ENCODE measurements at places on chromosomes 4 and X.
A peak's percentile ranks its signal among the peaks of the same experiment; 100 is the strongest.

GRCh38 chr4:125832161-125832560 is 517.4 kb downstream of the FAT4 start:
- no peak for DNase-seq

DNA sequence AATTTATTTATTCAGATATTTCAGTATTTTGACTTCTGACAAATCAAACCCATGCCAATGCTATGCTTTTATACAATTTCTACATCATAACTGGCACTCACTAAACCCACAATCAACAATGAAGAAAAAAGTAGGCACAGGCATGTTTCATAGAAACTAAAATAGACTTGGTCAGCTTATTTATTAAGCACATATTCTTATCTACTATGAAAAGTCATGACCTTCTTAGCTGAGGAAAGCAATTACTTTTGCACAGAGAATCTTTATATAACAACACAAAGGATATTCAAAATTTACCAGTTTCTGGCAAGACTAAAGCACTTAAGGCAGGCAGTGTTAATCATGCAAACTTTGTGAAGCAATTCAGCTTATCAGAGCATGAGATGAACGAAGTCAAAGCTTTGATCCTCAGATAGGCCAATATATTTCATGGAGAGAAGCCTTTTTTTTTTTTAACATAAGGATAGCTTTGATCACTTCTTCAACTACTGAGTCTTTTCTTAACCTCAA is 490.6 kb downstream of the INPP4B start:
- no peak for DNase-seq

DNA sequence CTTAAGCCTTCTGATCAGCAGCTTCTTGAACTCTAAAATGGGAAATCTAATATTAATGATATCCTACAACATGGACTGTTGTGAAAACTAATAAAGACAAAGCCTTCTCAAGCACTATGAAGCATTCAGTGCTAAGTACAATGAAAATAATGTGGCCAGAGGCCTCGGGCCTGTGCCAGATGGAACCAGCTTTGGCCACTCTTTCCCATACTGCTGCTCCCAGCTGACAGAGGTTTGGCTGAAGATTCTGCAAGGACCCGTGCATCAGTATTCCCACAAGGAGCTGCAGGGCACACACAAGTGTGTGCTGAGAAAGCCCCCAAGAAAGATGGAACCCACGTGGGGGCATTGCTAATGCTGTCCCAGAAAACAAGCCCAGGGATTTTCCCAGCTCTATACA is 60.5 kb upstream of the RPL34 start:
- DNase-seq = no peak

DNA sequence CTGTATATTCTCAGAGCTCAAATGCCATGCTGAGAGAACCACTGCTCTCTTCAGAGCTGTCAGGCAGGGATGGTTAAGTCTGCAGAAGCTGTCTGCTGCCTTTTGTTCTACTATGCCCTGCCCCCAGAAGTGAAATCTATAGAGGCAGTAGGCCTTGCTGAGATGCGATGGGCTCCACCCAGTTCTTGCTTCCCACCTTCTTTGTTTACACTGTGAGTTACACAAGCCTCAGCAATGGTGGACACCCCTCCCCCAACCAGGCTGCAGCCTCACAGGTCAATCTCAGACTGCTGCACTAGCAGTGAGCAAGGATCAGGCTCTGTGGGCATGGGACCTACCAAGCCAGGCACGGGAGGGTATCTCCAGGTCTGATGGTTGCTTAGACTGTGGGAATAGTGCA is 271.6 kb downstream of the CENPC start:
- DNase-seq = no peak

DNA sequence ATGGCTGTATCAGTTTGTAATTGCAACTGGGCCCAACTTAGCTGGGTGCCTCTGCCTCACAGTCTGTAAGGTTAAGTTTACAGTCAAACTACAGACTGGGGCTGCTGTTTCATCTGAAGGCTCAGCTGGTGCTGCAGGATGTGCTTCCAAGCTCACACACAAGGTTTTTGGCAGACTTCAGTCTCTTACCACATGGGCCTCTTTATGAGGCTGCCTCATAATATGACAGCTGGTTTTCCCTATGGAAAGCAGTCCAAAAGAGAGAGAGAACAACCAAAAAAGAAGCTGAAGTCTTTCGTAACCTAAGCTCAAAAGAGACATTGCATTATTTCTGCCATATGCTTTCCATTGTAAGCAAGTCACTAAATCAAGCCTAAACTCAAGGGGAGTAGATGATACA is 271.7 kb downstream of the DCTD start:
- DNase-seq = no peak

DNA sequence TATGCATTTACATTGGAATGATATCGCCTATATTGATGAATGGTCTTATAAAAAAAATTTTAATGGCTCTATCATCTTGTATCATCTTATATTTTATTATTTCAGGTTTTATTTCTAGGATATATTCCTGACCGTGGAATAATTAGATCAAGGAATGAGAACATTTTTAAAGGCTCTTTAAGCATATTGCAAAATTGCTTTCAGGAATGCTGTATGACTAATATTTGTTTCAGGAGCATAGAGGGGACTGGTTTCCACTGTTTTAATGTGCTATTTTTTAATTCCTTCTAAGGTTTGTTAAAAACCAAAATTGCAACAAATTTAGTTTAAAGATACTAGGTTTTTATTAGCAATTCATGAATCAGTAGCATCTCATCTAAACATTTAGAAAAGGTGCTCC is 120.2 kb downstream of the BMPR1B start:
- no peak for DNase-seq

DNA sequence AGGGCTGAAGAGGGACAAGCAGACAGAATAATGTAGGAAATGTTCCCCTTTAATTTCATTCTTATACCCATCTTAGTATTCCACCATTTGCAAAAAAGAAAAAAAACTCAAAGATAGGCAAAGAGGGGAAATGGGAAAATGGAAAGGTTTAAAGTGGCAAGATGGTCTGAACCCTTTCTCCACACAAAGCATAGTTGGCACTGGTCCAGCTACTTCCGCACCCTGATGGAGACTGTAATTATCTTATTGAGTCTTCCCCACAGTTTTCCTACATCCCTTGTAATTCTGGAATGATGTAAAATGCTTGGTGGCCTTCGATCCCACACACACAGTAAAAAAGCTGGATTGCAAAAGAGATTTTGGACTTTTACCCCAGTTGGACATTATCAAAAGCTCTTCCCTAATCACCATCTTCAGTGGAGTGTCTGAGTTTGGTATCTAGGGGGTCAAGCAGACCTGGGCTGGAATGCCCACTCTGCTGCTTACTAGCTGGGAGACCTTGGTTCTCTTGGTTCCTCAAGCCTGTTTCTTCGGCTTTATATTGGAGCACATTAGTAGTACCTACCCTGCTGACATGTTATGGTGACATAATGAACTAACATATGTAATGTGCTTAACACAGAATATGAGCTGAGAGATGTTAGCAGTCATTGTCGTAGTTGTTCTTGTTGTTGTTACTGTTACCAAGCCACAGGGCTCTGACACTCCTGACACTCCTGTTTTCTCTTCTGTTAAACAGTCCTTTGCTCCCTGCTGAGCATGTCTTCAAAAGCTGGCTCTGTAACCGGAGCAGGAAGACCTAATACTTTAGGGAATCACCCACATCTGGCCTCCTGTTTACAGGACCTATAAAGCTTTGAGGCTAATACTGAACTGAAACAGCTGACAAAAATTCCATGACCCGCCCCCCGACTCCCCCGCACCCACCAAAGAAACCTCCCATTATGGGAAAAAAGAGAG is 4.7 kb downstream of the SRPX2 start:
- peak; percentile 23 for DNase-seq

- DNase-seq = no peak
These were observed 2.7 kb upstream of the SPON2 start for GRCh38 chr4:1174941-1175634.

GRCh38 chrX:117610806-117611205 is 505.8 kb downstream of the KLHL13 start:
- DNase-seq = no peak

DNA sequence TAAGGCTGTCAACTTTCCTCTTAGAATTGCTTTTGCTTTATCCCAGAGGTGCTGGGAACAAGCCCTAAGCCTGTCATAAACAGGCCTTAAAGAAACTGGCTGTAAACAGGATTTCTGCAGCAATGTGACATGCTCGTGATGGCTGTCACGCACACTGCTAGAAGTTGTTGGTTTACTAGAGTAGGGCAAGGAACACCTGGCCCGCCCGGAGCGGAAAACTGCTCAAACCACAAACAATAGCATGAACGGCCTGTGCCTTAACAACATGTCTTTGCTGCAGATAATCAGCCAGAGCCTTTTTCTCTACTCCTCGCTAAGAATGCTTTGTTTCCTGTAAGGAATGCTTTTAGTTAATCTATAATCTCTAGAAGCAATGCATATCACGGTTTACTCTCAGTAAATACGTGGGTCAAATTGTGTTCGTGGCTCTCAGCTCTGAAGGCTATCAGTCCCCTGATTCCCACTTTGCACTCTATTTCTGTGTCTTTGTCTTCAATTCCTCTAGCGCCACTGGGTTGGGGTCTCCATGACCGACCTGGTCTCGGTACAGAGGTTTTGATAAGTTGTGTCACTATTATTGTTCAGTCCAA is 318.3 kb downstream of the GLUD2 start:
- no peak for DNase-seq

- no peak for DNase-seq
These were observed 124.7 kb upstream of the LNX1 start for GRCh38 chr4:53716011-53716410.

DNA sequence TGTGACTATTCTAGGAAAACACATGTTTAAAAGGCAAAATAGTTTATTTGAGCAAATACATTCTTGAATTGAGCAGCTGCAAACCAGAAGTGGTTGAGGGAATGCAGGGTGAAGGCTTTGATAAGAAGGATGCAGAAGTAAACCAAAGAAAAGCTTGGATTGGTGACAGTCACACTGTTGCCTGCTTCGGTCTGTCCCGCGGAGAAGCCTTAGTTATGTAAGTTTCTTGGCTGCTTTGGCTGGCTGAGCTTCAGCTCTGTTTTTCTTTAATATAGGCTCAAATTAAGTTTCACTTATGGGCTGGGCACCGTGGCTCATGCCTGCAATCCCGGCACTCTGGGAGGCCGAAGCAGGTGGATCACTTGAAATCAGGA is 67.6 kb downstream of the FAM53A start:
- no peak for DNase-seq

- DNase-seq = no peak
These were observed 114.1 kb upstream of the NWD2 start for GRCh38 chr4:37130465-37130864.

DNA sequence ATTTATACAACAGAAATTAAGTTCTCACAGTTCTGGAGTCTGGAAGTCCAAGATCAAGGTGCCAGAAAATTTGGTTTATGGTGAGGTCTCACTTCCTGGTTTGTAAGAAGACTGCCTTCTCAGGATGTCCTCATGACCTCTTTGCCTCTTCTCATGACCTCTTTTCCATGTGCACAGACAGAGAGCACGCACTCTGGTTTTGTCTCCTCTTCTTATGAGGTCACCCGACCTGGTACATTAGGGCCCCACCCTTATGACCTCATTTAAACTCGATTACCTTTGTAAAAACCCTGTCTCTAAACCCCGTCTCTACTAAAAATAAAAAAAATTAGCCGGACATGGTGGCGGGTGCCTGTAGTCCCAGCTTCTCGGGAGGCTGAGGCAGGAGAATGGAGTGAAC is 155.9 kb downstream of the KIT start:
- DNase-seq = no peak

- DNase-seq = no peak
These were observed 18.3 kb upstream of the CXCR3 start for GRCh38 chrX:71636438-71637252.

GRCh38 chr4:122827258-122827878 is 737 bp downstream of the FGF2 start:
- peak; percentile 63 for DNase-seq

- no peak for DNase-seq
These were observed 12.5 kb upstream of the SPATA4 start for GRCh38 chr4:176207839-176208238.

DNA sequence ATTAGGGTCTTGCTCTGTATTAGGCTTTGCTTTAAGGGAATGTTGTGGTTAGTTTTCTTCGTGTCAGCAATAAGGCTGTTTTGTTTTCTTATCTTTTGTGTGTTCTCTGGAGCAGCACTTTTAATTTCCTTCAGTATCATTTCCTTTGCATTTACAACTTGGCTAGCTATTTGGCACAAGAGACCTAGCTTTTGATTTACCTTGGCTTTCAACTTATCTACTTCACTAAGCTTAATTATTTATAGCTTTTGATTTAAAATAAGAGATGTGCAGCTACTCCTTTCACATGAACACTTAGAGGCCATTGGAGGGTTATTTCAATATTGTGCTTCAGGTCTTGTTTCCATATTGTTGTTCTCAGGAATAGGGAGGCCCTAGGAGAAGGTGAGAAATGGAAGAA is 68.2 kb downstream of the FAT4 start:
- no peak for DNase-seq

DNA sequence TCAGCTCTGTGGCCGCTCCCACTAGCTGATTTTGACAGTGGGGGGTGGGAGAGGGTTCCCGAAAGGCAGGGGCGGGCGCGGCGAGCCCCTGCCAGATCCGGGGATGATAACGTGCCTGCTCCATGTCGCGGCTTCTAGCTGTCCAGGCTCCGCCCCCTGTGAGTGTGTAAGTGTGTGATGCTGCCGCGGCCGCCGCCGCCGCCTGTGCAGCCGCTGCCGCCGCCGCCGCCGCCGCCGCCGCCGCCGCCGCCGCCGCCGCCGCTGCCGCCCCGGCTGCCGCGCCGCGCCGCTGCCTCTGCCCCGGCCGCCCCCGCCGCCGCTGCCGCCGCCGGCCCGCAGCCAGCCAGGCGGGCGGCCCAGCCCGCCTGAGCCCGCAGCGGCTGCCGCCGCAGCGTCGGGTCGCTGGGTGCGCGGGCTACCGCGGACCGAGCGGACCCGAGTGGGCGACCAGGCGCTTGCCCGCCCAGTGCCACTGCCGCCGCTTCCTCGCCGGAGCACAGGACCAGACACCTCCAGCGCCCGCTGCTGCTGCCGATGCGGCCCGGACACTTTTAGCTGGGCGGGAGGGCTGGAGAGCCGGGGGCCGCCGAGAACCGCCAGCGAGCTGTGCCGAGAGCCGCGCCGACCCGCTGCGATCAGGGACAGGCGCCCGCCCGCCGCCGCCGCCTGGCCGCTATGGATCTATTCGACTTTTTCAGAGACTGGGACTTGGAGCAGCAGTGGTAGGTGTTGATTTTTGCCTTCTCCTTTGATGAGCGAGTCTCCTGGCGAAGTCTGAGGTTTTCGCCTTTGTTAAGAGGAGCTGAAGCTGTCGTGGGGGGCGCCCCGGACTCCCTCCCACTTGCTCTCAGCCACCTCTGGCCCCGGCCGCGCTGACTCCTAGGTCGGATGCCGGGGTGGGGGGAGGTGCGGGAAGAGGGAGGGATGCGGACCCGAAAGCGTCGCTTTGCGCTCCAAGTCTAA is at the start of gene AFF2:
Gene AFF2 (plus strand): TSS at position 195 of the 963 bp plus-strand sequence. CDS start 481 bp downstream, at position 676.
- peak; percentile 39 for DNase-seq

GRCh38 chrX:97332963-97333362 is 449.3 kb downstream of the RPA4 start:
- no peak for DNase-seq

DNA sequence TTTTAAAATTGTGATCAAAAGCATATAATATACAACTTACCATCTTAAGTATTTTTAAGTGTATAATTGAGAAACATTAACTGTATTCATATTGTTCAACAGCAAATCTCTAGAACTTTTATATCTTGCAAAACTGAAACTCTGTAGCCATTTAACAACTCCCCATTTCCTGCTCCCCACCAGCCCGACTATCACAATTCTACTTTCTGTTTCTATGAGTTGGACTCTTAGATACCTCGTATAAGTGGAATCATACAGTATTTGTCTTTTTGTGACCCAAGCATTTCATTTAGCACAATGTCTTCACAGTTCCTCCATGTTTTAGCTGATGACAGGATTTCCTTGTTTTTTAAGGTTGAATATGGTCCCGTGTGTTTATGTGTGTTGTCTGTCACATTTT is 106.0 kb downstream of the LRBA start:
- DNase-seq = no peak

GRCh38 chrX:52585892-52586291 is 68.8 kb downstream of the SSX7 start:
- no peak for DNase-seq

Measured in left cardiac atrium (tissue), 4 donors.